Stimulated activated CD8-positive, alpha-beta memory T cell treated with anti-CD3 and anti-CD28 coated beads, Interleukin-15, amount 100 ng/mL, for 24 hours (primary cell): ENCODE measurements at places on chromosomes 7 and 10.

- DNase-seq, result no peak
Measured at GRCh38 chr7:17489961-17490360, 191.5 kb downstream of the AHR start.

- no peak for DNase-seq
Measured at GRCh38 chr7:50594136-50594535, 28.9 kb upstream of the DDC start.

DNA sequence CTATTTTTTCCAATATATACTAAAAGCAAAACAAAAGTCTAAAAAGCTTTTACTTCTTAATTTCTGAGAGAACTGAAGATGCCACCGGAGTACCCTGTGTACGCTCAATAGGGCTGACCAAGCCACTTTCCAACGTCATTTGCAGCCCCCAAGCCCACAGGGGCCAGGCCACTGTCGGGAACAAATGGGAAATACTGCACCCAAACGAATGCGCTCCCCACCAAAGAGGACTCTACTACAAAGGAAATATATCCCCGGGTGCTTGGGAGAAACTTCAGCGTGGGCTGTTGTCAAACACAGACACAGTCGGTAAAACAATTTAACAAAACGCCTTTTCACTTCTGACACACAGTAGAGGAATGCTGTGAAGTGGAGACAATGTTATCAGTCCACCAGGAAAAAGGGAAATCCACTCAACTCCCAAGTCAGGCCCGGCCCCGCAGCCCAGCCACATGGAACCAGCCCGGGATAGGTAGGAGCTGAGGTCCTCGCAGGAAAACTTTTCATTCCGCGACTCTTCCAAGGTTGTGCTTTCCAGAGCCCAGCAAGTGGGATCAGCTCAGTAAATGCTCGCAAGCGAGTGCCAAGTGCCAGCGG, 1.4 kb downstream of the PARD3 start:
- no peak for DNase-seq

- DNase-seq, result no peak
Measured at GRCh38 chr7:12054830-12055229, 156.3 kb upstream of the TMEM106B start.

DNA sequence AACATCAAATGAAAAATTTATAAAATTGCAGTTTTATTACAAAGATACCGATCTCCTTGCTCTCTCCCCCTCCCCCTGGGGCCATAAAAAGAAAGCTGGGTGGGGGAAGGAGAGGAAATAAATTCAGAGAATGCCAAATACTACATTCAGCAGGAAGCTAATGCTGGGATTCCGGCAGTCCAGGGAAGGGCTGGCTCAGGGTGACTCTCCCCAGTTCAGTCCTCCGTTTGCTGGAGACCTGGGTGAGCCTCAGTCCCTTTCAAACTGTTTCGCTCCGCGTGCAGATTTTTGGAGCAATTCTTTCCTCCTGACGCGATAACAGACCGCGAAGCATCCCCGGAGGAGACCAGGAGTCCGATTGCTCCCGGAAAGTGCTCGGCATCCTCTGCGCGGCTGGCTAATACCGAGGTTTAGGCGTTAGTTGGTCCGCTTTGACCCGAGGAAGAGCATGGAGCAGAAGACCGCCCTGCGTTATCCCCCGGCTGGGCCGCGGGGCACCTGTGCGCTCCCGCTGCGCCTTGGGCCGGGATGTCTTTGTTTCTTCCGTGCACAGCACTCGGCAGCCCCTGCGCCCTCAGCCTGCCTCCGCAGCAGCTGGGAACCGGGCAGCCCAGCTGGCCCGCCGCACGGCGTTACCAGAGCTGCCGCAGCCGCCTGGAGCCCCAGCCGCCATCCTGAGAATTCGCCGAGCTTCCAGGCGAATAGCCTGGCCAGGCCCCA, 3.9 kb upstream of the HOXA2 start:
- DNase-seq, result no peak

DNA sequence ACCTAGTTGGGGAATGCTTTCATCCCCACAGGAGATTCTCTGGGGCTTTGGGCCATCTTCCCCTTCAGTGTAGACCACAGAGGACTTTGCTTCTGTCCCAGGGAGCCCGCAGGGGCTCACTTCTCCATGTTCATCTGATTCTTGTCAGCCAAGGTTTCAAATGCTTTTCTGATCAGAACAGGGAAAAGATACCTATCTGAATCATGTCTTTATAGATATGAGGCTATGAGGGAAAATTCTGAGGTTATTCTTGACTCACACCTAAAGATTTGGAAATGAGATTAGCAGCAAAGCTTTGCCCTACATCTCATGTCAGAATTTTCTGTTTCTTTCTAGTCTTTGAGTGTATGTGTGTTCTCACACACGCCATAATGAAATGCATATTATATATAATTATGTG, 53.3 kb downstream of the FIGNL1 start:
- no peak for DNase-seq

DNA sequence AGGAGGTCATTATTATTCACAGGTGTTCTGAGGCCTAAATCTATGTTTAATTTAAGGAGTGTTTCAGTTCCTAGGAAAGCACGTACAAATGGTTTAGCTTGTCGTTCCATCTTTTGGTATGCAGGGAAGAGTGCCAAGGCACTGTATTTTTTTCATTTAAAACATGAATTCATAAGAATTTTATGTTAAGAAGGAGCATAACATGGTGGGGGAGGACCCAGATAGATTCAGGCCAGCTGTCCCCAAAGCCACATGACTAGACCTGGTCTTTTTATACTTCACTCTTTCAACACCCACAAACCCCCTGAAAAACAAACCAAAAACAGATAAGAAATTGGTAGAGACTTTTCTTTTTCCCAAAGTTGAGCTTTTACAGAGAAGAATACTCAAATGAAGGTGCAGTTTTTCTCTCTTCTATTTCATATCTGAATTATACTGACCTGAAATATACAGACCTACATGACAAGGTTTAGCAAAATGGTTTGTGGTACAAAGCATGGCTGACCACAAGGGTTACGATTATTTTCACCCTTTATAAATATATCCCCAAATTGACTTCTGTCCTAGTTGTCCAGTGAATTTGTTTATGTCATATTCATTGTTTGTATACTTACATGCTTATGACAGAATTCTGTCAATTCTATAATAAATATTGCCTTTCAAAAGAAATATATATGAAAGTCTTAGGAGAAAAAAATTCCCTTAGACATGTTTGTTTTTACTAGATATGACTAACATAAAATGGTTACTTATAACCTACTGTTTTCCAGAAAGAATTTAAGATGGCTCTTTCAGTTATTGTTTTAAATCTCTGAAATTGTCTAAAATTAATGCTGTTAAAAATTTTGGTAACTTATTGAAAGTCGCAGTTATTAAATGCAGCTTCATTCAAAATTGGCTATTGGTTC, 71.3 kb downstream of the AP3M1 start:
- DNase-seq, result no peak
